HCT116 (cell line): ENCODE measurements at places on chromosomes 5 and 9.

DNA sequence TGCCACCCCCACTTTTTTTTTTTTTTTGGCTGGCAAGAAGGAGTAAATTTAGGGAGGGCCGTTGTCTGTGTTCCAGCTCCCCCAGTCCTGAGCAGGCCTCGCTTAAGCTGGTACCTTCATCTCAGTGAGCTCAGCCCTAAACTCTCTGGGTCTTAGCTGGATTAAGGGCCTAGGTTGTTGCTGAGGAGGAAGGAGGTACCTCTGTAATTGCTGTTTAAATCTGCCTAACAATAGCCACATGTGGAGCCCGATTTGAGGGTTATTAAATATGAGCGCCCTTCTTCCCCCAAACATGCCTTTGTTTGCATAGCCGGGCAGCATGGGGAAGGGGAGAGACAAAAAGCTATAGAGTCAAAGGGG is 179.0 kb upstream of the PITX1 start:
- no peak for DNase-seq

DNA sequence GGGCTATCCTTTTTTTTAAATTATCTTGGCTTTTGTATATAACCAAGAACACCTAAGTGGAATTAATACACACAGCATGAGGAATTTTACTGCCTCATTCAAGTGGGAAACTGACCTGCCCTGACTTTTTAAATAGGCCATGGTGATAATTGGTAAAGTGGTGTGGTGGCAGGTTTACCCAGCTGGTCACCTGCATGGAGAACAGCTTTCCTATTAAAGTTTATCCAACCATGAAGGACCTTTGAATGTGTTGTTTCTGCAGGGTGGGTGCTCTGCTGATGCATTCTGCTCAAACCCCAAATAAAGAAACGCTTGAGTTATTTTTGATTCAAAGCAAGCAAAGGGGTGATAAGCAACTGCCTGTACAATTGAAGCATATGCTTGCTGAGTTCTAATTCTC is 261.0 kb upstream of the GRIN3A start:
- DNase-seq, result no peak

- no peak for DNase-seq
Measured at GRCh38 chr9:98990181-98990870, 46.6 kb downstream of the COL15A1 start.

- DNase-seq, result no peak
Measured at GRCh38 chr9:75935591-75935990, 45.1 kb downstream of the PCSK5 start.

GRCh38 chr9:85941622-85941940 is 635 bp downstream of the NAA35 start:
- no peak for DNase-seq

DNA sequence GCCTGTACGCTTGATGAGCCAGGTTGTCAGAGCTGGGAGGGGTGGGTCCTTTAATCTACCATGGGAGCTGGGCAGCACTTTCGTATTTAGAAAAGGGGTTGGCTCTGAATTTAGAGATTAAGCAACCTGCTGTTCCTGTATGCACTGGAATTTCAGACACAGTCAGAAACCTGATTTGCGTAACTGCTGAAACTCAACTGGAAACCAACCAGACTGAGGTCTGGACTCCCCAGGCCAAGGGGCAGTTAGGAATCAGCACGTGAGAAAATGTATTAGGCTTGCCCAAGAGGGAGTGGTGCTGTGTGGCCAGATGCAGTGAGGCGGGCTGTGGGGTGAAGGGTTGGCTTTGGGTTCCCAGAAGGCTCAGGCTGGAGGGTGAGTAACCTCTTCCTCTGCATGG is 235.0 kb downstream of the GOLPH3 start:
- no peak for DNase-seq

GRCh38 chr5:26681861-26682260 is 356.5 kb downstream of the CDH9 start:
- no peak for DNase-seq

DNA sequence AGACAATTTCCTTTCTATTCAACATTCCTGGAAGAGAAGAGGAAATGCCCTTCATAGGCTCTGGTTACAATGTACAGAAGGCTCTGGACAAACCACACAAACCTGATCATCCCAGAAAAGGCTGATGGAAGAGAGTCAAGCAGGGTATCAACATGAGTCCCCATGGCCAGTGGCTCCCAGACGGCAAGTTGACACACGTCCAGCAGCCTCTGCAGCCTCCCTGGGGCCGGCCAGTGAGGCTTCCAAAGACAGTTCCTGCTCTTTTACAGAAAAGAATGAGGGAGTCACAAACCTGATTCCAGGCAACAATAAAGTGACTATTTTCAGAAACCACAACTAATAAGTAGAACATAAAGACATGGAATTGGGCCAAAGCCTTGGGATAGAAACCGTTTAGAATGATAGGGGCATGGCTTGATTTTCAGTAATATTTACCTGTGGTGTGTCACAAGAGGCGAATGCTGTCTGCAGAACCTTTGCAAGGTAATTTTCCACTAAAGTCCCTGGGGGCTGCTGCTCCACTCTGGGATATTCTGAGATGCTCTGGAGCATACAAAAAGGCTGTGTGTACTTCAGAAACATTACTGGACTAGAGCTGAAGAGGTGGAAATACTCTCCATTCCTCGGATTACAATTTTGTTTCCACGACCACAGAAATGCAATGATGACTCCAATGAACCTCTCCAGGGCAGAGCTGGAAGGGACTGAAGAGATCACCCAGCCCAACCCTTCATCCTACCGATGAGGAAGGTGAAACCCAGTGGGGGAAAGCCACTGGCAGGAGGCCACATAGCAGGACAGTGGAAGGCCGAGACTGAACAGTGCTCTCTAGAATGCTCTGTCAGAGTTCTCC is 10.4 kb downstream of the MED27 start:
- no peak for DNase-seq

DNA sequence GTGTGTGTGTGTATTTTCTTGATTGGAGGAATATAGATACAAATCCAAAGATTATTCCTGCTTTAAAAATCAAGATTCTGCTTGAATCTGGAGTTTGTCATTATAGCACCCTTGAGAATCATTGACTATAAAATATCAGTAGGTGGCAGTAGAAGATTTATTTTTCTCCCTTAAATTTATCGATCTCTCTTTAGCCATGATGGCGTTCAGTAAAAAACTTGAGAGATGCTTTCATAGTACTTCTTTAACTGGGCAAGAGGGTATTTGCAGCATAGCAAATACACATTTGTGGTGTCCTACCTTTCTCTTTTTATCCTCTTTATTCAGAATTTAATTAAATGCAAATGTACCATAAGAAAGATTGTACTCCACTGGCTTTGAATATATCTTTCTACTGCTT is 307.7 kb downstream of the ADGRV1 start:
- peak; percentile 27 for DNase-seq

DNA sequence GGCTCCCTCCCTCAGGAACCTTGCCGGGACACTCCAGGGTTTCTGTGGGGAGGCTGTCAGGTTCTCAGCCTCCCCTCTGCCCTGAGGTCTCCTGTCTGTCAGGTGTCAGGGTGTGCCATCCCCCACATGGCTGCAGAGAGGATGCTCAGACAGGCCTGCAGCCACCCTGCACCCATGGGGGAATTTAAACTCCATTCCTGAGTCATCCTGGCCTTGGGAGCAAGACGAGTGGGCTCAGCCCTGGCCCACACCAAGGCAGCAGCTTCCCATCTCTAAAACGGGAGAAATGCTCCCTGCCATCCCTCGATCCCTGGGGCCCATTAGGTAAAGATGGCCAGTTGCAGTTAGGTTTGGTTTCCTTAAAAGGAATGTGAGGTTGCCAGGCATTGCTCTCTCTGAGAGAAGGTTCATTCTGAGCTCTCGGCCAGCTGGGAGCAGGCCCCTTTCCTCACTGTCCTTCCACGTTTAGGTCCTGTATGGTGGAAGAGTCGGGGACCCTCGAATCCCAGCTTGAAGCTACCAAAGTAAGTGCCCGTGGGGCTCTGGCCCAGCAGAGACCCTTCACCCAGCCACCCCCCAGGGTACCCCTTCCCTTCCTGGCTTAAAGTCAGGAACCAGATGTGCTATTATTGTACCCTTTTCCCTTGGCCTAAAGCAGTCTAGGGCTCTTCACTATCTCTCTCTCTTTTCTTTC is 26.6 kb downstream of the DYNC2I2 start:
- no peak for DNase-seq
